Stimulated activated CD4-positive, alpha-beta T cell treated with anti-CD3 and anti-CD28 coated beads, Interleukin-15, amount 100 ng/mL, for 1 hour (primary cell): ENCODE measurements at places on chromosomes 7 and 10.

DNA sequence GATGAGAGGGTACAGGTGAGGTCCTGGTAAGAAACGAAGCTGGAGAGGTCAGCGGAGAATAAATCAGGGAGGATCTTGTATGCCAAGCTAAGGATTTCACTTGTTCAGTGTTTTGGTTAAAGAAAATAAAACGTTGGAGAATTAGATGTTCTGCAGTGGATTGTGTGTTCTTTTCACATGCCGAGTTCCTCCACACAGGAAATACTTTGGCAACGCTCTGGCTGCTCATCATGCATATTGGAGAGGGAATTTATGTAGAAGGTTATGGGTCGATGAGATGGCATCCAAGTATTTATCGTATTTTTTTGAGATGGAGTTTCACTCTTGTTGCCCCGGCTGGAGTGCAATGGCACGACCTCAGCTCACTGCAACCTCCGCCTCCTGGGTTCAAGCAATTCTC is 11.0 kb downstream of the RPS24 start:
- DNase-seq, result no peak

- no peak for DNase-seq
These were observed 21.9 kb upstream of the GATAD1 start for GRCh38 chr7:92425311-92425947.

- DNase-seq, result no peak
These were observed 363.0 kb downstream of the SH2D4B start for GRCh38 chr10:80900661-80901060.

DNA sequence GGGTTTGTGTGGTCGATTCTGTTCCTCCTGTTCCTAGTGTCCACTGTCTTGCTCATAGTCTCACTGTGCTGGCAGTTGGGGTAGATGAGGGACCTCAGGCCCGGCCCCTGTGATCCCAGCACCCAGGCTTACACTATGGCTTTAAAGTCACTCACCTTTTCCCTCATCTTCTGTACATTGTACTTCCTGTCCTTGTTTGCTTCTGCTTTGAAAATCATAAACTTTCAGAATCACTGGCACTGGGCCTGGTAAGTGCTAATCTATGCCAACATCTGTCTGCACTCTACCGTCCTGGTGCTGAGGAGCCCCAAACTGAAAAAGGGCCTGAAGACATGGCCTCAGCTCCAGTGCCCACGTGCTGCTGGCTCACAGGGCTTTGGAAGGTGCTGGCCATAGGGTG is 5.7 kb upstream of the TAS2R60 start:
- DNase-seq, result no peak

GRCh38 chr7:4416396-4417056 is 265.6 kb upstream of the FOXK1 start:
- DNase-seq, result no peak

DNA sequence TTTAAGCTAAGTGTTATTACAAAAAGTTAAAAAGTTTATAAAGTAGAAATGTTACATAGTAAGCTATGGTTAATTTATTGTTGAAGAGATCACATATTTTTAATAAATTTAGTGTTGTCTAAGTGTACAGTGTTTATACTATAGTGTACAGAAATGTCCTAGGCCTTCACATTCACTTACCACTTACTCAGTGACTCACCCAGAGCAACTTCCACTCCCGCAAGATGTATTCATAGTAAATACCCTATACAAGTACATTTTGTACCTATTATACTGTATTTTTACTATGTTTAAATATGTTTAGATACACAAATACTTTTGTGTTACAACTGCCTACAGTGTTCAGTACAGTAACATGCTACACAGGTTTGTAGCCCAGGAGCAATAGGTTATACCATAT is 69.2 kb downstream of the DNAJC1 start:
- DNase-seq, result no peak

DNA sequence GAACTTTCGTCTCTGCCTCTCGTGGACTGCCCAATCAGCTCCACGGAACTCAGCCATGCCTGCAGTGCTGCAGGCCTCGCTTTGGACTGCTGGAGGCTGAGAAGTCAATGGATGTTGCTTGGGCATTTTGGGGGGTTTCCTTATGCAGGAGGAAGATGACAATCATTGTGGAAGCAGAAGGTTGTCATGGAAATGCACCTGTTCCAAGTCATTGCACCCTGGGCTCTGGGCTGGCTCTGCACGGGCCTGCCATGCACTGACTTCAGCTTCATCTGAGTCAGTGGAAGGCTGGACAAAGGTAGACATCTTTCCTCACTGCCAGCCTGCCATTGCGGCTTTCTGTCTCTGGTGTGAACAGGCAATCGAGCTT is 217.3 kb downstream of the RPS24 start:
- no peak for DNase-seq

DNA sequence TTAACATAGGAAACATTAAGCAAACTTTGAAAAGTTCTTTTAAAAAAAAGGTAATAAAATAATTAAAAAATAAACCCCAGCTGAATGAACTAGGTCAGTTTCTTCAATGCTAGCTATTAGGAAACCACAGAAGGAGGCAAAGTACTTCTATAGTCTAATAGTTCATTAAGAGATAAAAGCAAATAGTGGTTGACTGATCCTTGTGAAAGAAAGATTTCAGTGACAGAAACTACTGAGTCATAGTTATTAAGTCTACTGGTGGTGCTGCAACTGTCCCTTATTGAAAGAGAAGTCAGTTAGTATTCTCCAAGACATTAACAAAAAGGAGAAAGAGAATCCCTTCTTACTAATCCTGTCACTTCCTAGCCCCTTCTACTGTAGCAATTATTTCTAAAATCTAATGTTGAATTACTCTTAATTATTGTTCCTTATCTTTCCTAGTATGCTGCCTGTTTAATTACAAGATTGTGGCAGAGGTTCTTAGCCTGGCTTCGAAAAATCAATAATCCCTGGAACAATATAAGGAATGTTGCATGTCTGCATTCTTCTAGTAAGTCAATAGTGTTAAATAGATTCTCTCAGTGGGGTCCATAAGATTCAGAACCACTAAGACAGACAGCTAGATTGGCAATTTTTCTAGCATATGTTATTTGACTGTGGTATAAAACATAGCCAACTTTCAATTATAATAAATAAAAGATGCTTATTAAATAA is 18.2 kb downstream of the TCTN3 start:
- DNase-seq, result no peak

- no peak for DNase-seq
These were observed 11.2 kb downstream of the KPNA7 start for GRCh38 chr7:99196536-99197258.

DNA sequence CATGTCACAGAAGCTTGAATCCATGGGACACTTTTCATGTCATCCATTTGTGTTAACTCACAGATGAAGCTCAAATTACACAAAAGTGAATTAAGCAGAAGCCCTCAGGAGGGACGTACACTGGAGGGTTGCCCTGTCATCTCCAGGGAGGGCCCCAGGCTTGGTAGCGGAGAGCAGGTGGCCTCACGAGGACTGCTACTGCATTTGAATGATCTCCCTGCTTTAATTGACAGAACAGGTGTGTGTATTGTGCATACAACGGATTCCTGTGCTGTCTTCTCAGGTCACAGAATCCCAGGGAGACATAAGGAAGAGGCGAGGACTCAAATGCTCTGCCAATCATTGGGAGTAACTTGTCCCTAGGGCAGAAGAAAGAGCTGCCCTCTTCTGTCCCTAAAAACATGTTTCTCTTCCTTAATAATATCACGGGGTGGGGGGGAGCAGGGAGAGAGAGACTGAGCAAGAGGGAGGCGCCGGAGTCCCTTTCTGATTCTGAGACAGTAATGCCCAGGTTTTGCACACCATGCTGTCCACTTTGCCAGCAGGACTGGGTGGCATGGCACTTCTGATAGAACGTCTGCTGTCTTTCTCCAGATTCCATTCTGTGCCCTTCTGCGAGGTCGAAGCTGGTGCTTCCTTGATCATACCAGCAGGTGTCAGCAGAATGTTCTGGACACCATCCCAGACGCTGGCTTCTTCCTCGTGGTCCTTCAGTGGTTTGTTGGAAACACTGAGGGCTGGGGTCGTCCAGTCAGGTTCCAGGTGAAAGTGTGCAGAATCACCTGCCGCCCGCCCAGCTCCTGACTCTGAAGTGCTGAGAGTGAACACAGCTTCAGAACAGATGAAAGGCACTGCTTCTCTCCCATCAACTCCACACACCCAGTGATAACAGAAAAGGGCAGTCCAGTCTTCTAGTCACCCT is 26.2 kb upstream of the RASGEF1A start:
- DNase-seq, result no peak

- no peak for DNase-seq
These were observed 66.1 kb downstream of the THNSL1 start for GRCh38 chr10:25082276-25083204.

DNA sequence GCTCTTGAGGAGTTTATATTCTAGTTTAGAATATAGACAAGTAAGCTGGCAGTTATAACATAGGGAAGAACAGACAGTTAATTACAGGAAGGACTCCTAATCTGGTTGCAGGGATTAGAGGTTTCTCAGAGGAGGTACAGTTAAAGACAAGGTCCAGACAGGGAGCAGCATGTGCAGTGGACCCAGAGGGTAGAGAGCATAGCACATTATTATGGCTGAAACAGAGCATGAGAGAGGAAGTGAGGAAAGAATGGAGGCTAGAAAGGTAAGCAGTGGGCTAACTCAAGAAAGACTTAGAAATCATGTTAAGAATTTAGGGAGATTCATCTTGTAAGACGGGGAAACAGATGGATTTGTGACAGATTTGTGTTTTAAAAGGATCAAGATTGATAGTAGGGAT is 9.7 kb downstream of the MIOS start:
- DNase-seq, result no peak
